ENCODE measurements at places on chromosomes 4 and X. TPM values are rescaled to one million over a fixed set of nuclear protein-coding genes. Genes with fewer than 3 reads are reported as not detected.

TLR7 gene
- total RNA-seq: not detected

ANKRD17 gene
- total RNA-seq: 33.3 TPM

PCDH11X gene
- not detected for total RNA-seq

LRIT3 gene
- not detected for total RNA-seq

CXCL5 gene
- not detected for total RNA-seq

ADAM29 gene
- not detected for total RNA-seq

GNRHR gene
- total RNA-seq: not detected

NWD2 gene
- not detected for total RNA-seq

SEPSECS gene
- total RNA-seq: 5.2 TPM

TMEM31 gene
- total RNA-seq: not detected

NLGN3 gene
- total RNA-seq: 0.23 TPM

EPGN gene
- 0.26 TPM for total RNA-seq

RTL9 gene
- total RNA-seq: 0.11 TPM

PNMA3 gene
- not detected for total RNA-seq
